ENCODE measurements at places on chromosomes 7 and 10.

GRCh38 chr10:4006051-4006450 is 221.0 kb upstream of the KLF6 start:
- DNase-seq: no peak

- no peak for DNase-seq
These were observed 126.5 kb upstream of the CHRM2 start for GRCh38 chr7:136741941-136742340.

DNA sequence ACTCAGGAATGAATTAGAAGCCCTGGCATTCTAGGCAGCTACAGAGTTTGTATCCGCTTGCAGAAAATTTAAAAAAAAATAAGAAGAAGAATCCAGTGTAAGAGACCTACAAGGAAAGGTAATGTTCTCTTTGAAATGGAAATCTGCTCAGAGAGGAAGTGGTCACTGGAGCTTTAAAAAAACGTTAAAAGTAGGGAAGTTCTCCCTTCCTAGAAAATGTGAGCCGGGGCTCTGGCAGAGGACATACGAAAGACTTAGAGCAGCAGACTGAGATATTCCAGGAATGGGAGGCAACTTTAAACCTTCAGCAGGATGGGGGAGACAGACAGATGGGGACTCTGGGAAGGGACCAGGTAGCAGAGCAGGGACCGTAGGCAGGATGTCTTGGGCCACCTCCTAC is 149.4 kb upstream of the NPS start:
- DNase-seq: no peak

DNA sequence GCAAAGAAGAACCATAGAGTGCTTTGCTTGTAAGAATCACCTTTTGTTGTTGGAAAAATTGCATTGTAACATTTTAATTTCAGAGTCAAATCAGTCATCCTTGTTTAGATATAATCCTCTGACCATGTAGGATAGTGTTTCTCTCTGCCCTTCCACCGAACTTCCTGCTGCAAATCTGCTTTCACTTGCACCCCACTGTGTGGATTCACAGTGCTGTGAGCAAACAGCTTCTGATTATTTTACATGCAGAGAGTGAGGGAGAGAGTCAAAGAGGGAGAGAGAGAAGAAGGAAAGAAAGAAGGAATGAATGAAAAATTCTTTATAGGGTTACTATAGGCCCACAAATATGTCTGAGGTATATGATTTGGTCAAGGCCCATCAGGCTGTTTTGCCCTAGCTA is 30.0 kb upstream of the SEM1 start:
- DNase-seq: no peak

- no peak for DNase-seq
These were observed 467.4 kb upstream of the FZD8 start for GRCh38 chr10:36109399-36110023.

GRCh38 chr7:33248671-33249070 is 119.3 kb downstream of the BBS9 start:
- DNase-seq: no peak

DNA sequence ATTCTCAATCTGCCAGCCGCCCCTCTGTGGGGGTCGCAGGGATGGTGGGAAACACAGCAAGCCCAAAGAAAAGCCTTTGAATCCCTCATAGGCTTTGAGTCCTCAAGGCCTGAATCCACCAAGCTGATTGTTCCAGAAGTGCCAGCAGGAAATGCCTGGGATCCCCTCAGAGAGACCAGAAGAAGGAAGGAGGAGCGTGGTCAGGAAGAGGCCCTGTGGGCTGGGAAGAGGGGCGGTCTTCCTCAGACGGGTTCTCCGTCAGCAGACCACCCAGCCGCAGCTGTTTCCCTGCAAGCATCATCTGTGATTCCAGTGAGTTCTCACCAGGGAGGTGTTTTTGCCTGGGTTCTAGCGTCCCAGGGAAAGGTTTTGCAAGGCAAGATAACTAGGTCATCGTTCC is 190.0 kb upstream of the KLF6 start:
- DNase-seq: no peak

DNA sequence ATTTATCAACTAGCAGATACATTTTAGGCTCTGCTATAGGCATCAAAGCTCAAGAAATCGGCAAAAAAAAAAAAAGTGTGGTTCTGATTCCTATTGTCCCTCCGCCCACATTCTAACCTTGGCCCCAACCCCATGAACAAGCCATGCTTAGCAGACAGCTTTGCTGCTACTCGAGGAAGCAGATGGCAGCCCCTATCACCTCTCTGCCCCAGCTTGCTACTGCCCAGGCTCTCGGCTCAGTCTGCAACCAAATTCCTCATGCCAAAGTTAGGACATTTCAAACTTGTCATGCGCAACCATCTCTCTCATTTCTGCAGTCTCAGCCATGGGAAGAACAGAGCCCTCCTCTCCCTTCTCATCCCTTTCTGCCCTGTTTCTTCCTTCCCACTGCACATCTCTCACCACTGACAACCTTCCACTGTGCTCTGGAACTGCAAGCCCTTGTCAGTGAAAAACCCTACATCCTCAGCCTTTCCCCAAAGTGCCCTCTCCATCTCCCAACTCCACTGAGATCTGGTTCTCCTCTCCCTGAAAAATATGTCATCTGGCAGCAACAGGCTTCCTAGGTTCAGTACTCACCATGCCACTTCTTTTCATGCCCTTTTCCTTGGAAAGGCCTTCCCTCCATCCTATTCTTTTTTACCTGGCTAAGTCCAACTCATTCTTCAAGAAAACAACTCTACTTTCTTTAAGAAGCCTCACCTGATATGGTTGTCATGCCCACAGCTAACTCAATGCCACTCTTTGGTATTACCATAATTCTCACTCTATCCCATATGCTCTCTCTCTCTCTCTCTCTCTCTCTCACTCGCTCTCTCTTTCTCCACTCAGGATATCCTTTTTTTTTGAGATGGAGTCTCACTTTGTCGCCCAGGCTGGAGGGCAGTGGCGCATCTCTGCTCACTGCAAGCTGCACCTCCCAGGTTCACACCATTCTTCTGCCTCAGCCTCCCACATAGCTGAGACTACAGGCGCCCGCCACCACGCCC is 60.1 kb upstream of the FHIP2A start:
- DNase-seq: no peak

- no peak for DNase-seq
These were observed 117.1 kb downstream of the EBF3 start for GRCh38 chr10:129846991-129847391.

DNA sequence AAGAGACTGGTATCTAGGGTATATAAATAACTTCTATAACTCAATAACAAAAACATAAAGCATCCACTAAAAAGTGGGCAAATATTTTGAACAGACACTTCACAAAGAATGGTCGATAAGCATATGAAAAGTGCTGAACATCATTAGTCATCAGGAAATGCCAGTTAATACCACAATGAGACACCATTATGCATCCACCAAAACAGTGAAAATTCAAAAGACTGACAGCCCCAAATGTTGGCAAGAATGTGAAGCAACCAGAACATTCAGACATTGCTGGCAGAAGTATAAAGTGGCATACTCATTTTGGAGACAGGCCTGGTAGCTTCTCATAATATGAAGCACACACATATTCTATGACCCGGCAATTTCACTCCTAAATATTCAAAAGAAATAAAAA is 26.5 kb upstream of the GSAP start:
- no peak for DNase-seq

- DNase-seq: no peak
These were observed 10.4 kb downstream of the GPRIN2 start for GRCh38 chr10:46545861-46546590.

DNA sequence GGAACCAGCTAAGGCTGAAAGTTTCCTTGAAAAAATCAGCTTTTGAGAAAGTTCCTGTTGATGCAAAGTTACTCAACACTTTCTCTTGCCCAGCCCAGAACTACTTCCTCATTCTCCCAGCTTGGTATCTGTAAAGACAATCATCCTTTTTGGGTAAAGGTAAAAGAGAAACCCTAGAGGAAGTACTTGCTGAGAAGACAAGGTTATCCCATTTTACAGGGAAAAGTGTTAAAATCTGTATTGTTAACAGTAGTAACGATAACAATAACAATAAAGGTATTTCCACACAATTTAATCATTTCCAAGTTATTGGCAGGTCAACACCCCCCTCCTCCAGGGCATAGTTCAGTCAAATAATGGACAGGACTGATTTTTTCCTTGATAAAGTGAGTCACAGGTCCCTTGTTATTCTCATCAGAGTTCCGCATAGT is 2.4 kb downstream of the ALOX5 start:
- no peak for DNase-seq

GRCh38 chr7:15481132-15481531 is 80.7 kb downstream of the AGMO start:
- DNase-seq: no peak

DNA sequence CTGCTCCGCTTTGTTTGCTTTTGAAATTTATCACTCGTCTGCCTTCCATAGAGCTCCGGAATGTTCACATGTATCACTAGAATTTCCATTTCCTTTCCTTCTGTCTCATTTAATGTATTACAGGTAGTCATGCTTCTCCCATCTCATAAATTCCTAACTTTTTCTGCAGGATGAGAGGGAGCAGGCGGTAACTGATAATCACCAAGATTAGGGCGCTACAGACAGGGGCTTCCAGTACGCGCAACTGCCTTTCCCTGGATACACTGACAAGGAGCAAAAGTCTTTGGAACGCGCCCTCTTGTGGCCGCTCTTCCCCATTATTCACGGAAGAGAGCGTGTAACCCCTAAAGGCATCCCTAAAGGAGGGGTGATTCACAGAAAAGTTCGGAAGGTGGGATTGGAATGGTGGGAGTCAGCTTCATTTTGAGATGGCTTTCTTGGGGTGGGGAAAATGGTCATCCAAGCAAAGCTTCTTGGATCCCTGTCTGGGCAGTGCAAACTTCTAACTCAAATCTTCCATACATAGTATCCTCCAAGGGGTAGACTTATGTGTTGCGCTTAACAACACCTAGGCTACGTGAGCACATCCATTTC is 6.5 kb downstream of the INHBA start:
- DNase-seq: peak; percentile 73

- DNase-seq: no peak
These were observed 25.0 kb upstream of the AQP1 start for GRCh38 chr7:30886608-30887011.

DNA sequence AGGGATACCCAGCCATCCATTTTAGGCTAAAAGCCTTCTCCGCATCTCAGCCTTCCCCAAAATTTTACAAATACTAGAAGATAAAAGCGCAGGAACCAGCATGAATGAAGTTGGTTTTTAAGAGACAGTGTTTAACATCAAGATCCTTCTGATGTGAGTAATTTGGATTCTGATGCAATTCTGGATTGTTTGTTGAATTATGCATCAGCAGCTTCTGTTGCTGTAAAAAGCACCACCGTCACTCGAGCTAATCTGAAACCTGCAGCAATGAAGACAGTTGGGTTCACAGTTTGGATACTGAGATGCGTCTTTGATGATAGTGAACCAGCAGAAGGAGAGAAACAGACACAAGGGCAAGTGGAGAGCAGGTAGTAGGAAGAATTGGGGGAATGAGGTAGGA is 179.2 kb downstream of the PLXNA4 start:
- no peak for DNase-seq

GRCh38 chr7:24244554-24244953 is 39.4 kb upstream of the NPY start:
- DNase-seq: no peak

- DNase-seq: no peak
These were observed 16.0 kb downstream of the PPP1R9A start for GRCh38 chr7:94923412-94923811.

DNA sequence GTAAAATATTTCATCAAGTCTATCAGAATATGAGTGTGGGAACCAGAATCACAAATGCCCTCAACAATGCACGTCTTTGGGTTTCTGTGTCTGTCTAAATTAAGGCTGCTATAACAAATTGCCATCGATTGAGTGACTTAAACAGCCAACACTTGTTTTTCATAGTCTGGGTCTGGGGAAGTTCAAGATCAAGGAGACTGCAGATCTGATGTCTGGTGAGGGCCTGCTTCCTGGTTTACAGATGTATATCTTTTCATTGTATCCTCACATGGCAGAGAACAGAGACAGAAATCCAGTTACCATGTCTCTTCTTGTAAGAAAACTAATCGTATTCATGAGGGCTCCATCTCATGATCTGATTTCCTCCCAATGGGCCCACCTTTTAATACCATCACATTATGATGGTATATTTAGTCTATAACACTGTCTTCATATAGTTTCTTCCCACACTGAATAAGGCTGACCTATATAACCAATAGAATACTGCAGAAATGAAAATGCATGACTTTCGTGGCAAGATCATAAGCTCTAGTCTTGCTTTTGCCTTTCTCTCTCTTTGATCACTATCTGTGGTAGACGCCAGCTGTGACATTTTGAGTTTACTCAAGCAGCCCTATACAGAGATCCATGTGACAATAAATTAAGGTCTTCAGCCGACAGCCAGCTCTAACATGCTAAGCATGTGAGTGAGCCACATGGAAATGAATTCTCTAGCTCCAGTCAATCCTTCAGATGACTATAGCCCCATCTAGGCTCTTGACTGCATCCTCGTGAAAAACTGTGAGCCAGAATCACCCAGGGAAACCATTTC is 51.9 kb downstream of the THSD7A start:
- no peak for DNase-seq

DNA sequence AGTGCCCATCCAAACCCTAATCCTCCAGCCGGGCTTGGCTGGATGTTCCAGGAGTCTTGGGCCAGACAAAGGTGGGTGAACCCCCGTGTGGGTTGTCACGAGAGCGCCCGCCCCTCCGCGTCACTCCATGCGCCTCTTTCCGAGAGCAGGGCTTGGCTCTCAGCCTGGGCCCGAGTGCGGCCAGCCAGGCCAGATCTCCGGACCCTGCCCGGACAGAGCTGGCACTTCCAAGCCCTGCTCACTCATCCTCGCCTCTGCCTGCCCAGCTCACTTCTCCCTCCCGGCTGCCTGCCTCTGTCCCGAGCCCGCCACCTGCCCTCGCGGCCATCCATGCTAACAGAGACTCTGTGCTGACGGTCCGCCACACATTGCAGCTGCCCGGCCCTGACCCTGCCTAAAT is 34.6 kb downstream of the AGAP3 start:
- peak; percentile 19 for DNase-seq

GRCh38 chr10:75708060-75708459 is 276.6 kb downstream of the LRMDA start:
- no peak for DNase-seq

DNA sequence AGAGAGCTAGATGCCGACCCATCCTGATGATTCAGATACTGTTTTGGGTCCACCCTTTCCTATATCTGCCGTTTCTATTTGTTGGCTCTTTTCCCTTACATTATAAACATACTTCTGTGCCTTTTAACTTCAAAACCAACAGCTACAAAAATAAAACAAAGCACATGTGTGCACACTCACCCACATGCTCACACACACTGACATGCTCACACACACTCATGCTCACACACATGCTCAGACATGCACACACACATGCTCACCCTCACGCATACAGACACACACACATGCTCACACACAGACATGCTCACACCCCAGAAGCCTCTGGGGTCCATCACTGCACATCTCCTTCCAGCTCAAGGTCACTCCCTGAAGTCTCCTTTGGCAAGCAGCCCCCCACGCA is 88.1 kb downstream of the TCERG1L start:
- DNase-seq: no peak
